ENCODE measurements at places on chromosomes 13 and 19.

GRCh38 chr19:30165228-30165813 lies 206.9 kb upstream of the ZNF536 start:
- no peak for DNase-seq

DNA sequence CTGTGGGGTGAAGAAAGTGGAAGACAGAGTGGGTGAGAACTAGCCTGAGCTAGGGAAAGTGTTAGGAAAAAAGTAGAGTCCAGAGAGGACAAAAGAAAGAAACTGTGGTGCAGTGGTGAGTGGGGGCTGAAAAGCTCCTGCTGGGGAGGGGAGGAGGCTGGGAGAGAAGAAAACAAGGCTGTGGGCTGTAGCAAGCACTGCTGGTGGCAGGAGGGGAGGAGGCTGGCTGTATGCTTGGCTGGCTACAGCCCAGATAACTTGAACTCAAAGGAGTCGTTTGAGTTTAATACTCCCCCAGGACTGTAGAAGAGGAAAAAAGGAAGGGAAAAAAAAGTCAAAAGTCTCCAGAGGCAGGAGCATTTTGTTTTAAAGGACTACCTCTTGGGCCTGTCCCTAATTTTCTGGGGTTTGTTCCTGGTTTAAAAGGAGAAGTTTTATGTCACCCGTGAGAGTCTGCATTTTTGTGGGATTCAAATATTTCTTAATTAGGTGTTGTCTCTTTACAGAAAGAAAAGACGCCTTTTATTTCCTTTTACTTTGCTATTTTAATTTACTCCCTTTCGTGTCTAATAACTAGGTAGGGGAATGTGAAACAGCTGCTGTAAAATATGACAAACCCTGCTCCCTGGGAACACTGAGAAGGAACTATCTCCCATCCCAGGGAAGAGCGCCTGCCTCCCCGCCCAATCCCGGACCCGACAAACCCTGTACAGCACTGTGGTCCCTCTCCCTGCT lies 21.7 kb downstream of the ZIC5 start:
- DNase-seq = no peak

DNA sequence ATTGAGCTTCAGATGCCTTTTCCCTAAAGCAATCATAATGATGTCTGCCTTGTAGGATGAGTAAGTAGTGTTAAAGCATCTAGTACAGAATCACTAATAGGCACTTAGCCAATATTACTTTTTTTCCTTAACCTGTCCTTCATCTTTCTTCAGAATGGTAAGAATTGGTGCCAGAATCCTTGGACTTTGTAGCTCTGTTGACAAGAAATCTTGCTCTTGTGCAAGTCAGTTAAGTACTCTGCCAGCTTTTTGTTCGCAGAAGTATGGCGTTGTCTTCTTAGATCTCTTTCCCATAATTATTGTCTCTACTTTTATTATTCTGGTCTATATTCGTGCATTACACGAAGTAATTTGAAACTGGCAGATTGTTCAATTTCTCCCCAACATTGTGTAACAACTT lies 554.5 kb downstream of the PCDH9 start:
- no peak for DNase-seq

- no peak for DNase-seq
Observed at GRCh38 chr19:35045667-35046300, 4.3 kb downstream of the HPN start.

DNA sequence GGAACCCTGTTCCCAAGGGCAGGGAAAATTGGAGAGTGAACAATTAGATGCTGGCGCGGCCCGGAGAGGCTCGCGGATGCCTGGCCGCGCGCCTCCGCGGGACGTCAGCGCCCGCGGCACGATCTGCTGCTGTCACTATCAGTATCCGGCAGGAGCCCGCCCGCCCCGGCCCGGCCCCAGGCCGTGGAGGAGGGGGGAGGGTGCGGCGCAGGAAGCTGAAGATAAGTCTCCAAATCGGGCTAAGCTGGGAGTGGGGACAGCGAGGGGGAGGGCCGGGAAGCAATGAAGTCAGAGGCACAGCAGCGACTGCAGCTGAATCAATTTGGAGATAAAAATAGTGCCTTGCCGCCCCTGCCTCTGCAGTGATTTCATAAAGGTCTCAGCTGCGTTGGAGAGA lies 441.5 kb upstream of the KLF12 start:
- DNase-seq = no peak

GRCh38 chr13:49935171-49936074 lies 717 bp downstream of the SPRYD7 start:
- DNase-seq = no peak

GRCh38 chr19:55369653-55370304 lies 484 bp downstream of the IL11 start:
- no peak for DNase-seq

GRCh38 chr19:3984584-3984907 lies 717 bp downstream of the EEF2 start:
- no peak for DNase-seq

- no peak for DNase-seq
Observed at GRCh38 chr19:38543807-38544568, 73.8 kb downstream of the MAP4K1 start.

DNA sequence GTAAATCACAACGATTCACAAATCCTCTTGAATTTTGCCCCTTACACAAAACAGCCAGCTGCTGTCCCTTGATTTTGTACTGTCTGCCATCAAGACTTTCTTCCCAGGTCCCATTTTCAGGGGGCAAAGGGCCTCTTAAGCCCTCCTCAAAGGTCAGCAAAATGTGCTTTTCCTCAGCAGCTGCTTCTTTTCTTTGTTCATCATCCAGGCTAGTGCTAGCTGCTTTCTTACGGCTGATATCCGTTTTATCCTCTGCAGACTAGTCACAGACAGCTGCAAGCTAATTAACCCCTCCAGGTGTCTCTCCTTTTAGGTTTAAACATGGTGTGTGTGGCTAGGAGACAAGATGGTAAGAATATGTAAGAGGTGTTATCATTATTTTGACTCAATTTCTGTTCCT lies 90.9 kb downstream of the NALCN start:
- no peak for DNase-seq

DNA sequence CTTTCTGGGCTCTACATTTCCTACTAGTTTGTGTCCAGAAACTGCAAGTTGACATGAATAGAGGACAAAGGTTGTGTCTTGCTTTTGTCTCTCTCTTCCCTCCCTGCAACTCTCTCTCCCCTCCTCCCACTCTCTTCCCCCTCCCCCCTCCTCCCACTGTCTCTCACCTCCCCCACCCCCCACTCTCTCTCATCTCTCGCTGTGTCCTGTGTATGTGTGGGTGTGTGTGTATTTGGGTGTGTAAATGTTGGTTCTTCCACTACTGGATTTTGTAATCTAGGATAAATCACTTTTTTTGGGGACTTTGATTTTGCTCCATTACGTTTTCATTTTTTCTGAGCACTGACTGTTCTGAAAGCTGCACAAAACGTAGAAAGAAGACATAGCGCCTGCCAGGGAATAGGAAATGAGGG lies 48.4 kb downstream of the AKAP11 start:
- DNase-seq = no peak

DNA sequence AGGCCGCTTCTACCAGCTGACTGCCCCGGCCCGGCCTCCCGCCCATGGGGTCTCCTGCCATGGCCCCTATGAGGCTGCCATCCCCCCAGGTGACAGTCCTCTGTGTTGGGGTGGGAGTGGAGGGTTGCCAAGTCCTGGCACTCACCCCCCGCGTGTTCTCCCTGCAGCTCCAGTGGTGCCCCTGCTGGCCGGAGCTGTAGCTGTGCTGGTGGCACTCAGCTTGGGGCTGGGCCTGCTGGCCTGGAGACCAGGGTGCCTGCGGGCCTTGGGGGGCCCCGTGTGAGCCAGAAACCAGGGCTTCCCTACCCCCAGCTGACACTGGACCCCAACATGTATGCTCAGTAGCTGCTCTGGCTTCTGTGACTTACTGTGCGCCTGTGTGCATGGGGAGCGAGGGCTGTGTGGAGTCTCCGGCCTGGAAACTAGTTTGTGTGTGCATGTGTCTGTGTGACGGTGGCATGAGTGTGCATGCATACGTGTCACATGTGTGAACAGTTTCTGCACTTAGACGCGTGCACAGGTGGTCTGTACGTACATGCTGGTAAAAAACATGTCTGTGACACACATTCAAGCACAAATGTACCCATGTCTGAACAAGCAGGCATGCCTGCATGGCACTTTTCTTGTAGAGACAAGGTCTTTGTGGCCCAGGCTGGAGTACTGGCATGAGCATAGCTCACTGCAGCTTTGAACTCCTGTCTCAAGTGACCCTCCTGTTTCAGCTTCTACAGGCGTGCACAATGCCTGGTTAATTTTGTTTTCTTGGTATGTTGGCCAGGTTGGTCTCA lies 4.9 kb downstream of the ACP4 start:
- DNase-seq = no peak

DNA sequence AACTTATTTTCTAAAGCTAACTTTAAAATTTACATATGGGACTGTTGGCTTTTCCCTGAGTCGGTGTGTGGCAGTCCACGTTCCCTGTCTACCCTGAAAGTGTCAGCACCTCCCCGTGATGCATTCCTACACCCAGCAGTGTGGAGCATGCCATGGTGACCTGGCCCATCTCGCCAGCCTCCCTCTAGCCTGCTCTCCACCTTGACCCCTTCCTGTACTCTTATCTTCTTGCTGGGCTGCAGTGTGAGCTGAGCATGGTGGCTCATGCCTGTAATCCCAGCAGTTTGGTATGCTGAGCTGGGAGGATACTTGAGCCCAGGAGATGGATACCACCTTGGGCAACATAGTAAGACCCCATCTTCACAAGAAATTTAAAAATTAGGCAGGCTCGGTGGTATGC lies 25.4 kb downstream of the MICOS13 start:
- no peak for DNase-seq

Data from cortex of kidney (tissue), 1 donor.